ENCODE measurements at places on chromosomes 12 and 14.

GRCh38 chr14:93430315-93431035 is at the start of gene UNC79:
Gene UNC79 (plus strand): TSS chr14:93430939. CDS start chr14:93431030, 91 bp downstream.
- peak; percentile 57 for DNase-seq

DNA sequence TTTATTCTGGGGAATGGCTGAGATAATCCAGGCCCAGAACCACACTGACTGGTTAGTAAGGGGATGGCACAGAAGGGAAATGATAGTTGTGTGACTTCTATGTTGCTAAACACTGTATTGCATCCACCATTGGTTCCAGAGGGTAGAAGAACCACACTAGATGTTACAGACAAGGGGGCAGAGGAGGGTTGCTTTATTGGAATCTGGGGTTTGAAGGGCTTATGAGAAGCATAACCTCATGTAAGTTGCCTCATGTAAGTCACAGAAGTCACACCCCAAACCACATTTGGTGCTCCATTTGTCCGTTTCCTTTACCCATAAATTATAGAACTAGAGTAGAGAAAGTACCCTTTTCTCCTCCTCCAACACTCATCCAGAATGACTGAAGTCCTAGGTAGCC is 5.5 kb upstream of the PSMA6 start:
- no peak for DNase-seq

DNA sequence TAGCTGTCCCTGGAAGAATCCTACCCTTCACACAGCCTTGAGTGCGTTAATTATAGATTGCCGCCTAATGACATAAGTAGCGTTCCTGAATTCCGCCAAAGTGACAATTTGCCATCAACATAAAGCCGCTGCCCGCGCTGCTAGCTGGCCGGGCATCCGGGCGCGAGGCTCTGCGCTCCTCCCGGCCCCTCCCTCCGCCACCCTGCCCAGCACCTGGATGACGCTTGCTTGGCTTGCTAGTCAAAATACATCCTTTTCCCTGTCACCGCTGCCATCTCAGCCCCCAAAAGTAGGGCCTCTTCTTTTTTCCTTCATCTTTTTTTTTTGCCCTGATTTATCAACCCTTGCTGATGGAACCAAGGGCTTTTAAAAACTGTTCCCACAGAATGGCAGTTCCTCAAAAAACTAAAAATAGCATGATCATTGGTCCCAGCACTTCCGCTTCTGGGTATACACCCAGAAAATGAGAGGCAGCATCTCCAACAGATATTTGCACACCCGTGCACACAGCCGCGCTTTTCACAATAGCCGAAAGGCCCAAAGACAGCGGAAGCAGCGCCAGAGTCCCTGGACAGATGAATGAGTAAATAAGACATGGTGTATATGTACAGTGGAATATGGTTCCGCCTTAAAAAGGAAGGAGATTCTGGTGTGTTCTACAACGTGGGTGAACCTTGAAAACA is 235.2 kb downstream of the BCL11B start:
- no peak for DNase-seq

DNA sequence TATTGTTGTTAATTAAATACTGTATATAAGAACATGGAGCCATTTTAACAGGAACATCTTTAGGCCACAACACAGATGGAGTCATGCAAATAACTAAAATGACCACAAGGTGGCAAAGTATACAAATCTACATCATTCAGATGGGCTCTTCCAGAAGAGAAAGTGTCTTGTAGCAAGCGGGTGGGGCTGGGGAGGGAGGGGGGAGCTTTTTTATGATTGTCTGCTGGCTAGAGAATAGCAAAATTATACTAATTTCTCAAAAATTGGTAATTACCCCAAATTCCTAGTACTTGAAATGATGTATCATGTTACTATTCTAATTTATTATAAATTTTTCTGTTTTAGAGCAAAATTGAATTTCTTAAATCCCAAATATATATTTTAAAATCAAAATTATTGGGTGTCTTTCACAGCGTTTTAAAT is 378.7 kb downstream of the PRKD1 start:
- no peak for DNase-seq

- no peak for DNase-seq
These were observed 29.2 kb upstream of the CRY1 start for GRCh38 chr12:107122452-107122958.

- no peak for DNase-seq
These were observed 199.2 kb upstream of the EEA1 start for GRCh38 chr12:93128332-93128707.

- DNase-seq = no peak
These were observed 15.3 kb downstream of the NOC4L start for GRCh38 chr12:132159555-132160003.

- DNase-seq = no peak
These were observed 282.1 kb upstream of the GRIP1 start for GRCh38 chr12:66960704-66961690.

GRCh38 chr12:58097741-58098140 is 156.4 kb downstream of the ATP23 start:
- no peak for DNase-seq

Measured in caudate nucleus (tissue), 63 donors.